ENCODE measurements at places on chromosomes 16 and 17. TPM values are rescaled to one million over a fixed set of nuclear protein-coding genes. Genes with fewer than 3 reads are reported as not detected.
A peak's percentile ranks its signal among the peaks of the same experiment; 100 is the strongest.

GRCh38 chr16:72644911-72645310 is 403.0 kb downstream of the ZFHX3 start:
- no peak for DNase-seq

DNA sequence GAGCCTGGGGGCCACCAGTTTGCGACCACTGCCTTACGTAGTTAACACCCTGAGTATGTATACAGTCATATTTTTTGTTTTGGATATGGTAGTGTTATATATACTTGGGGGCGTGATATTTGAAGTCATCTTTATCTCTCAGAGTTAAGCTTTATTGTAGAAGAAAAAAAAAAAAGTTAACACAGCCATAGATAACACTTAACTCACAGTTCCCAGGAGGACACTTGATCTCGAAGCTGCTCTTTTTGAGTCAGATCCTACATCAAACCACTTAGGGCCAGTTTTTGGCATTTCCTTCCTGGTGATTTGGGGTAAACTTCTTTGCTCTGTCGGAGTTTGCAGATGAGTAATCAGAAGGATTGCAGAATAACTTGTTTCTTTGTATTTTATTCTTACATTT is 5.8 kb downstream of the ITPRIPL2 start:
- no peak for DNase-seq

DNA sequence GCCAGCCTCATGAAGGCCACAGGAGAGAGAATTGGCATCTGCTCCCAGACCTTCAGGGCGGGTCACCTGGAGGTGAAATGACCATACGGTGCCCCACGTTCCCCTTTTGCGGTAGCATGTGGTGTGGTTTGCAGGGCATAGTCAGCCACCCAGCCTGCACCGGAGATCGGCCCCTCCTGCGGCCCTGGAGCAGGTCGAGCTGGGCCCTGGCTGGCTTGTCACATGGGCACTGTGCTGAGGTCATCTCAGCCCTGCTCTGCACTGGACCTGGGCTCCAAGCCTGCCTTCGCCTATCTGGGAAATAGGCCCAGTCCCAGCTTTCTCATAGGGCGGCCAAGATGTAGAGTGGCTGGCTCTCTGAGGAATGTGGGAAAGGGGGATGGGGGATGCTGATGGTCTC is 16.2 kb downstream of the GSE1 start:
- DNase-seq = no peak

- no peak for DNase-seq
These were observed 158.5 kb upstream of the CACNG5 start for GRCh38 chr17:66676421-66676820.

Gene MYCBPAP
- 0.56 TPM for total RNA-seq

DNA sequence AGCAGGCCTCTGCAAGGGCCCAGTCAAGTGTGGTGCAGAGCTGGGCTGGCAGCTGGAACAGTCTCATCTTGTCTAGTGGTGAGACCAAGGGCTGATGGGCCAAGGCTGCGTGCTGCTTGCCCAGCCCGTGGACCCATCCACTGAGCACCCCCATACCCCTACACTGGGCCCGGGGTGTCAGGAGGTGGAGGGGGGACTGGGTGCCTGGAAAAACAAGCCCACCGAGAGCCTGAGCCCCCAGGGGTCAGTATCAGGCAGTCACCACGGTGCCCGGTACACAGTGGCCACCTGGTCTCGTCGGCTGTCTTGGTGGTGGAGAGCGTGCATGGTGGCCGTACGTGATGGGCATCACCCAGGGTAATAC is 238.3 kb downstream of the SEC14L1 start:
- DNase-seq = no peak

- DNase-seq = no peak
These were observed 76.1 kb downstream of the TNRC6C start for GRCh38 chr17:78034429-78035091.

Gene GCGR
- not detected for total RNA-seq

- no peak for DNase-seq
These were observed 10.0 kb upstream of the ZNF689 start for GRCh38 chr16:30620169-30620568.

Gene SLC35B1
- 63.8 TPM for total RNA-seq

Gene HP
- total RNA-seq = not detected

- DNase-seq = no peak
These were observed 475.9 kb downstream of the GRIN2A start for GRCh38 chr16:9706217-9706836.

DNA sequence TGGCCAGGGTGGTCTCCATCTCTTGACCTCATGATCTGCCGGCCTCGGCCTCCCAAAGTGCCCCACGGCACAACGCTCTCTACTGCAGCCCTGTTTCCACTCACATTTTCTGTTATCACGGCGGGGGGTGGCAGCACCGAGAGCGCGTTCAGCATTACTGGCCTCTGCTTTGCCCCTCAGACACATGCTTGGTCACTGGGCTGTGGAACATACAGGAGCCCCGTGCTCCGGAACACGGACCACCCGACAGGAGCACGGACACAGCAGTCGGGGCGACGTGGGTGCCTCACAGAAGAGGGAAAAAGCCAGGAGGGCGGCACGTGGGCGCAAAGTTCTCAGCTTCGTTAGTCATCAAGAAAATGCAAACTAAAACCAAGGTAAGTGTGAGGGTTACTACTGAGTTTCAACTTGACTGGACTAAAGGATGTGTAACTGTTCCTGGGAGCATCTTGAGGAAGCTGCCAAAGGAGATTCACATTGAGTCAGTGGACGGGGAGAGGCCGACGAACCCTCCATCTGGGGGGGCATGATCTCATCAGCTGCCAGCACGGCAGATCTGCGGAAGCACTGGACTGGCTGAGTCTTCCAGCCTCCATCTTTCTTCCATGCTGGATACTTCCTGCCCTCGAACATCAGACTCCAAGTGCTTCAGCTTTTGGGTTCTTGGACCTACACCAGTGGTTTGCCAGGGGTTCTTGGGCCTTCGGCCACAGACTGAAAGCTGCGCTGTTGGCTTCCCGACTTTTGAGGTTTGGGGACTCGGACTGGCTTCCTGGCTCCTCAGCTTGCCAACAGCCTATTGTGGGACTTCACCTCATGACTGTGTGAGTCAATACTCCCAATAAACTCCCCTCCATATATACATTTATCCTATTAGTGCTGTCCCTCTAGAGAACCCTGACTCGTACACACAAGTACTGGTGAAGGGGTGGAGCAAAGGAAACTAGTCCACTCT is 106.8 kb downstream of the ZNF778 start:
- peak; percentile 60 for DNase-seq

DNA sequence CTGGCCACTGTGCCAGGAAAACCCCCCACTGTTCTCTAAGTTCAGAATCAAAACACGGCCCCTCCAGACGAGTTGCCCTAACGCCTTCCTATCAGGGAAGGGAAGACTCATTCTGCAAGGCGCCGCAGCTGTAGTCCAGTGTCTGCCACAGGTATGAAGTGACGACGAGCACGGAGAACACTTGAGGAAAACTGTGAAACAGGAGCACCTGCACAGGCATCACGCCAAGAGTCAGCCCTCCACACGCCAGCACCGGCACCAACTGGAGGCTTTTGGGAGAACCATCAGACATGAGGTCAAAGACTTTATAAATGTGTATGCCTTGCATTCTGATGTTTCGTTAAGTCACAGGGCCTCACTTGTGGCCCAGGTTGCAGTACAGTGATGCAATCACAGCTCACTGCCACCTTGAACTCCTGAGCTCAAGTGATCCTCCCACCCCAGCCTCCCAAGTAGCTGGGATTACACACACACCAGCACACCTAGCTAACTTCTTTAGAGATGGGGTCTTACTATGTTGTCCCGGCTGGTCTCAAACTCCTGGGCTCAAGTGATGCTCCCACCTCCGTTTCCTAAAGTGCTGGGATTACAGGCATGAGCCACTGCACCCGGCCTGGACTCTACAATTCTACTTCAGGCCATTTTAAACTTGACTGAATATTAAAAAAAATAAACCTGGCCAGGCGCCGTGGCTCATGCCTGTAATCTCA is 22.9 kb downstream of the KLHDC4 start:
- DNase-seq = no peak

Gene PLEKHH3
- 0.85 TPM for total RNA-seq

Data from activated naive CD8-positive, alpha-beta T cell treated with anti-CD3 and anti-CD28 coated beads for 36 hours (primary cell).